ENCODE measurements at places on chromosomes 16 and 17. TPM values are rescaled to one million over a fixed set of nuclear protein-coding genes. Genes with fewer than 3 reads are reported as not detected.

The KRT24 gene
- polyA plus RNA-seq: not detected

The EVI2B gene
- polyA plus RNA-seq: 31.9 TPM

The RDM1 gene
- polyA plus RNA-seq: not detected

The FGF11 gene
- 0.25 TPM for polyA plus RNA-seq

The SNF8 gene
- 65.0 TPM for polyA plus RNA-seq

The LDHD gene
- polyA plus RNA-seq: 2.1 TPM
